Fibroblast of the conjunctiva (primary cell): ENCODE measurements at places on chromosomes 12 and 14.
A peak's percentile ranks its signal among the peaks of the same experiment; 100 is the strongest.

DNA sequence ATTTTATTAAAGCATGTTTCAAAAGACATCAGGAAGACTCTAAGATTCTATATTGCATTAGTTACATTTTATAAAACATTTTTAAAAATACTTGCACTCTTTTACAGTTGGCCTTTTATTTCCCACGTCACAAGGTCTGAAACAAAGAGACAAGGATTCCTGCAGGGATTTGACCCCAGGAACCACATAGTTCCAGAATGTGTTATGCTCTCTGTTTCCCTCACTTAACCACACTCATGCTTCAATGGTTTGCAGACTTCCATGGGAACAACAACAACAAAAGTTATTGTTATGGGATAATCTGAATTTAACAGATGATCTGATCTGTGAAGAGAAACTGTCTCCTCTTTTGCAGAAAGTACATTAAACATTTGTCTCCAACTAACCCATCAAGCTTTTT lies 104.3 kb upstream of the PPFIA2 start:
- DNase-seq = no peak

GRCh38 chr12:131389054-131390013 lies 321.6 kb upstream of the SFSWAP start:
- no peak for DNase-seq

- no peak for DNase-seq
Observed at GRCh38 chr14:68426661-68427549, 366.0 kb downstream of the ZFP36L1 start.

- DNase-seq = no peak
Observed at GRCh38 chr12:46475972-46476645, 103.5 kb upstream of the SLC38A2 start.

DNA sequence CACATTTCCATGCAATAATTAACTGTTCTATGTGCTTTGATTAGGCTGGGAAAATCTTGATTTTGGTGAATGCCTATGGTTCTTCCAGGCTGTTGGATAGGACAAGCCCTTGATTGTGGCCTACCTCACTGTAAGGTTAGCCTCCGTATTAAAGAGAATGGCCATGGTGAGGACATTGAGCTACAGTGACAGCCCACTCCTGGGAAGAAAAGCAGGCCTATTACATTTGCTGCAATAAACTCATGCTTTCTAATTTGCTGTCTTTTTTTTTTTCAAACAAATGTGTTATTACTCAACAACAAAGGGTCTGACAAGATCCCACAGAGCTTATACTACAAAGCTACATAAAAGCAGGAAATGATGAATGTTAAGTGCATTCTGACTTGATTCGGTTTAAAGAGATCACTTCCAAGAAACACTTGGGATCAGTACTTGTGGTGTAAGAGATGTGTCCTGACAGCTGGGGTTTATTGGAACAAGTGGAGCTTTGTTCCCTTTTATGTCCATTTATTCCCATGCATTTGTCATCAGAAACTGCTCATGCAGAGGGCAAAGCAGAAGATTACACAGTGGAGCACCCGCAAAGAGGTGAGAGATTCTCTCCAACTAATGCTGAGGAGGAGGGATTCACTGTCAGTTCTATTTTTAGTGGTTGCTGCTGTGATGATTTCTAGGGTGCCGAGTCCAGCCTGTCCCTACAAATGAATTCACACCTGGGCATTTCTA lies 29.1 kb upstream of the KCNK10 start:
- no peak for DNase-seq

DNA sequence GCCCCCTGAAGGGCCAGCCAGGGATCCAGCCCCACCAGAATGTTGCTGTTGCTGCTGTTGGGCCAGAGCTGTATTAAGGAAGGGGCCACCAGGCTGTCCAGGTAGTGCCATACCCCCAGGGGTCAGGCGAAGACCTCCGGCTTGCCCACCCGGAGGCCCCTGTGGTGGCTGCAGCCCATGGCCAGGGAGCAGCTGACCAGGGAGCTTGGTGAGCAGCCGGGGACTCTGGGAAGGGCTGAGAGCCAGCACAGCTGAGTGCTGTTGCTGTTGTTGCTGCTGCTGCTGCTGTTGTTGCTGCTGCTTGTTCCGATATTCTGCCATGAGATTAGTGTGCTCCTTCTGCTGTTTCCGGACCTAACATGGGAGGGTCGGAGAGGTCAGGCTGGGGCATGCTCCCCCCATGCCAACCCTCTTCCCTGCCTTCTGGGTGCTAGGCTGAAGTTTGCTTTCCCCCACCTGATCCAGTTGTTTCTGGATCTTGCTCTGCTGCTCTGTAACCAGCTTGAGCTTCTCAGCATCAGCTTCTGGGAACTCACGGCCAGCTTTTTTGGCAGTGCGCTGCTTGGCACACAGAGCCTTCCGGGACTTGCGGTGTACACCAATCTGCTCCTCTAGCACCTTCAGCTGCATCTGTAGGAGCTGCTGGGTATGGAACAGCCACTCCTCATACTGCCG lies 15.2 kb upstream of the PRKAG1 start:
- no peak for DNase-seq

DNA sequence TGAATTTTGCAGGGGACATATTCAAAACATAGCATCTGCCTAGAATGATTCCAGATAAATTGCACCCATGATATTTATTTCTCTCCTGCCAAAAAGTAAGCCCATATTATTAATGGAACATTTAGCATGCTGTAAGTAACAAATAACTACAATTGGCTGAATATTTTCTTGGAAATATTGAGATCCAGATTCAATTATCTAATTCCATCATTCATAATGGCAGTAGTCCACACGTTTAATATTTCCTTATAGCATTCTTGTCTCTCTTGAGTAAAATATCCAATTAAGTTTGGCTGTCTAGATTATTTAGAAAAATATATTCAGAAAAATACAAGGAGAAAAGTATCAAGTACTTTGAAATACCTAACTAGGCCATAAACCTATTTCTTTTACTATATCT lies 157.5 kb downstream of the FLRT2 start:
- DNase-seq = no peak

DNA sequence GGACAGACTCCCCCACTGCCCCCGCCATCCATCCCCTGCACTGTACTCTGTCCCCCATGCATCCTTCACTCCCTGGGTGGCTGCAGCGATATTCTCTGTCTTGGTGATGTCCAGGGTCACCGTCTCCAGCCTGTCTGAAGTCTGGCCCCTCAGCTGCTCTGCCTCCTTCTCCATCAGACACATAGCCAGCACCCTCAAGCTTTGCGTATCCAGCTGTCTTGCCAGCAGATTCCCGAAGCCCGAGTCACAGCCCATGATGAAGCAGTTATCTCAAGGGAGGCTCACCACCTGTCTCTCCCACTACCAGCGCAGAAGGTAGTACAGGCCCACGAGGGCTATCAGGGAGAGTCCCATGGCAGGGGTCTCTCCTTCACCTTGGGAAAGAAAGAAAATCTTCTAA lies 77.8 kb downstream of the HSD17B6 start:
- DNase-seq = no peak

DNA sequence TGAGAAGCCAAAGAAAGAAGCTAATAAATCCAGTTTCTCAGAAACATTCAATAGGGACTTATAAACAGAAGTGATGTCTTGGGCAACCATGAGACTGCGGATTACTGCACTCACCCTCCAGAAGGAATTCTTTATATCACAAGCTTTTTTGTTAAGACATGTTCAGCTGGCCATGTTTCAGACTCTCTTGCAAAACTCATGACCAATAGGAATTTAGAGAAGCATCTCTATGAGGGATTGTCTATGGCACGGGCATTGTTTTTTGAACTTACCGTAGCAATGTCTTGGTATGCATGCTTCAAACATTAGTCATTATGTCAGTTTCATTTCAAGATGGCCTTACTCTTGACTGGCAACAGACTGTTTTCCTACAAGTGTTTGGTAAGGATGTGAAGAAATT lies 15.5 kb upstream of the ZNF268 start:
- no peak for DNase-seq

DNA sequence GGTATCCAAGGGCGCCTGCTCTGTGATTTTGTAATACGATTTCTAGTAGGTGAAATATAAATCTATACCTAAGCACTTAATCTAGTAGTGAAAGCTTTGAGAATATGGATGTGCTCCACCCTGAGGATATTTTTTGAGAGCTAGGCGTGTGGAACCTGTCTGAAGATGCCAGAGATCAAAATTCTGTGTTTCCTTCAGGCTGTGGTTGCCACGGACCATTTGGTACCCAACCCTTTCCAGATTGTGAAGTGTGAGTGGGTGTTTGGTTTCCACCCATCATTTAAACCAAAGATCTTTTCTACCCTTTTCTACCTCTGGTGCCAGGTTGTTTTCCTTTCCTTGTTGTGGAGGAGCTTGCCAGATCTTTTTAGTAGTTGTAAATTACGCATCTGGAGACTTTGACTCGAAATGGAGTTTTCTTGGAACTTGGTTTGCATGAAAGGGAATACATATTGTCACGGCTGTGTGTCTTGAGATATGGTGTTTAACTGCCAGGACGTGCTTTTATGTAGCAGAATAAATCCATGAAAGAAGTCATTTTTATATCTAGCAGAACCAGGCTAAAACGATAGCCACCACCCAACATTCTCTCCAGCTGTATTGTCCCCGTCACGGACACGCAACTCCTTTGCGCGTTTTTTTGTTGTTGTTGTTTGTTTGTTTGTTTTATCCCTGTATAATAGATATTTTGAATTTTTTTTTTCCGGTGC lies 2.2 kb downstream of the LRFN5 start:
- DNase-seq = no peak

DNA sequence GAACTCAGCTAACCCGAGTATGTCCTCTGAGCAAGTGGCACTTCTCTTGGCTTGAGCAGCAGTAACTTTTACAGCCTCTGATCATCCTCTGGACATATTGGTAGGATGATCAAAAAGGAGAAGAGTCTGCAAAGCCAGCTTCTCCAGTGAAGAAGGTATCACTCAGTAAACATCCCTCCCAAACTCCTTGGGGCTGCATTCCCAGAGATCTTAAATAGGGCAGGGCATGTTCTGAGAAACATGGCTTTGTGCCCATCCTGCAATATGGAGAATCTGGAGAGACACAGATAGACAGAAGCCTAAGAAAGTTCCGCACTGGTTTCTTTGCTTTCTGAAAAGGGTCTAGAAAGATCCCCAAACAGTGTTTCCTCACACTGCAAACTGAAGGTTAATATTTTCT lies 65.4 kb downstream of the RBM19 start:
- no peak for DNase-seq

DNA sequence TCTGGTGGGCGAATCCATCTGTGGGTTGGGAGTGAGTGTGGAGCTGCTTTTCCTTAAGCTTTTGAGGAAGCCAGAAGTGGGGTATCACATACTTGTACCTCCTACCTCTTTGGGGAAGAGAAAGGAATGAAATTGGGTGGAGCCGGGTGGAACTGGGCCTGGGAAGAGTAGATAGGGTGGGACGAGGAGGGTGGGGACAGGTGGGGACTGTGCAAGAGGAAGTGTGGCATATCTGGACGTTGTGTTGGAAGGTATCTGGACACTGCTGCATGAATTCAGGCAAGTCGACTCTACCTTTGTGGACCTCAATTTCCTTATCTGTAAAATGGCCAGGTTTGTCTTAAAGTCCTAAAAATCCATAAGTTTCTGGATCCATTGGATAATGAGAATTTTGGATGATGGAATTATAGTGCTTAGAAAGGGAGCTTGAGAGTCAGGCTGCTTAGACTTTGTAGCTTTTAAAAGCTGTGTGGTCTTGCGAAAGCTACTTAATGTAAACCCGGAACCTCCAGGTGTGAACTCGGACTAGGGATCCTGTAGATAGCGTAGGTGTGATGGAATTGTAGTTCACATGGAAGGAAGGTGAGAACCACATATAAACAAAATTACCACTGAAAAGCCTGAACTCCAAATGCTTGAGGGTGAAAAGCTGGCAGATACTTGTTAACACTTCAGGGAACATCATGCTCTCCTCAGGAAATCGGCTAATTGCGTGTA lies 2.1 kb downstream of the VRTN start:
- no peak for DNase-seq

DNA sequence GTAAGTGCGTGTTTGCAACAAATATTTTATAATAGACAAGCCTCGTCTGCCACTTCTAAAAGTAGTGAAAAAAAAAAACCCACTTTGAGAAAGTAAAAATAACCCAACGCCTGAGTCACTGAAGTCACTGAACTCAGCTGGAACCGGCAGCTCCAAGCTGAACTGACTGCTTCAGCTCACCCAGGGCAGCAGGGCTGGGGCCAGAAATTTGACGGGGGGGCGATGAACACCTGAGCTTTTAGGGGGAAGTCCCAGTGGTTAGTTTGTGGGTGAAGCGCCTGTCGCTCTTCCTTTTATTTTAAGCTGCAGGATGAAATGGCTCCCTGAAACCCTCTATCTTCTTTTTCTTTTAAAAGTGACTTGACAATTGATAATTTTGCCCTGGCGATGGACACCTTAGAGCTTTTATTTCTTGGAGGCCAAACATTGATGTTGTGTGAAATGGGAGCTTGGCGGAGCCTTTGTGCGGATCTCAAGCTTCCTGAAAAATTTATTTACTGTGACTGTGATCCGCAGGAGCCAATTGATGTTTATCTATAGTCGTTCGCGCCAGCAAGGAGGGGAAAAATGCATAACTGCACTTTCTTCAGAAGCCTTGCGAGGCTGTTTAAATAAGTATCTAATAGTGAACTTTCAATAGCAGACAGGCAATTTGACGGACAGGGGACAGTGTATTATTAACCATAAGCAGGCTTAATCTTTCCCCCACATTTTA lies 173.2 kb upstream of the MYL2 start:
- no peak for DNase-seq

GRCh38 chr12:101823891-101824290 lies 6.9 kb downstream of the GNPTAB start:
- DNase-seq = no peak

- peak; percentile 53 for DNase-seq
Observed at GRCh38 chr12:101459642-101460346, 15.3 kb upstream of the SPIC start.

DNA sequence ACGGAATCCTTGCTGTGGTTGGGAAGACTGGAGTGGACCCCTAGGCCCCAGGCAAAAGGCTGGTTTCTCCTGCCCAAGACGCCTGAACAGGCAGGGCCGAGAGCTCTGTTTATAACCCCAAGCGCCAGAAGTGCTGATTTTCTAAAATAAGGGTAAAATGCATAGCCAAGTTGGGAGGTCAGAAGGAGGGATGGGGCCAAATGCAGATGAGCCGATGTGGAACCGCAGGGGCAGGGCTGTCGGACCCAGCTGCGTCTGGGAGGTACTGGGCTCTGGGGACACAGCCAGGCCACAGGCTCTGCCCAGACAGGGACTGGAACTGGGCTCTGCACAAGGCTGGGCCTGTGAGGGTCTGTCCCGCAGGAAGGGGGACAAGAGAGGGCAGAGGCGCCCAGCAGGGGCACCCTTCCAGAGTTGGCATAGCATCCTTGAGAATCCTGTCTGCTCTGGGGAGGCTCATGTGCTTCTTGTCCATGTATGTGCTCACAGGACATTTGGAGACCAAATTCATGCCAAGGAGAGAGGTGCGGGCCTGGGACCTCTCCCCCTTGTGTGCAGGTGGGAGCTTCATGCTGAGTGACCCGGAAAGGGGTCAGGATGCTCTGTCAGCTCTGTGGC lies 49.1 kb downstream of the JAG2 start:
- no peak for DNase-seq
